ENCODE measurements at places on chromosomes 3 and 15.

DNA sequence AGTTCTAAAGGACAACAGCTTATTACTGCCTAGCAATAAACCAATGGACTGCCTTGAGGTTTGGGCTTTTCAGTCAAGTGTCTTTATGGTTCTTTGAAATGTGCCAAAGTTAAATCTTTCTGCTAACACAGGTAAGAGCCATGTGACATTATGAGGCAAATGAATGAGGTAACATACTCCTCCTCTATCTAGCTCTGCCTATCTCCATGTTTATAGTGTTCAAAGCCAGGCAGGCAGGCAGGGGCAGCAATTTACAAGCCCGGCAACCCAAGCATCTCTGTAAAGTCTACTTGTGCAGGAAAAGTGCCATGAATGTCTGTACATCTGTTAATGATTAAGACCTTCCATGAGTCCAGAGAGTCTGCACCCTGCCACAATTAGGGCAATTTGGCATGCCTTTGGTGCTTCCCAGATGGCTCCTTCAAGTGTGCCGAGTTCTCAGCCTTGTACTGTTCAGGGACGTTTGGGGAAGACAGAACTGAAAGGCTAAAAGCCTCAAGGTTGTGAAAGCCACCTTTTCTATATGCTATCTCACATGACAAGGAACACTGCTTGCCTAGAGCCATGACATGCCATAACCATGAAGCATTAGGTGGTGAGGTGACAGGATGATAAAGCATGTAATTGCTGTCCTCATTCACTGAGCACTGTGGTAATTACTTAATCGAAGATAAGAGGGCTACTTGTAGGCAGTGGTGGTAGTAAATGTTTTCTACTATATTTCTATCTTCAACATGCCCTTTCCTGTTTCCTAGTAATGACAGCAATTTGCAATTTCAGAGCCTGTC is 41.4 kb upstream of the EIF1B start:
- no peak for DNase-seq

GRCh38 chr15:55993804-55994560 is 570 bp upstream of the NEDD4 start:
- no peak for DNase-seq

- no peak for DNase-seq
Observed at GRCh38 chr3:129974564-129974832, at the start of gene TRH. Gene TRH, plus strand, starts transcription at chr3:129974720. Its CDS starts 1,097 bp downstream, at chr3:129975817.

- DNase-seq = peak; percentile 4
Observed at GRCh38 chr3:115960799-115961198, 337.5 kb downstream of the GAP43 start.

GRCh38 chr3:63478990-63479660 is 173.3 kb upstream of the SNTN start:
- DNase-seq = no peak

DNA sequence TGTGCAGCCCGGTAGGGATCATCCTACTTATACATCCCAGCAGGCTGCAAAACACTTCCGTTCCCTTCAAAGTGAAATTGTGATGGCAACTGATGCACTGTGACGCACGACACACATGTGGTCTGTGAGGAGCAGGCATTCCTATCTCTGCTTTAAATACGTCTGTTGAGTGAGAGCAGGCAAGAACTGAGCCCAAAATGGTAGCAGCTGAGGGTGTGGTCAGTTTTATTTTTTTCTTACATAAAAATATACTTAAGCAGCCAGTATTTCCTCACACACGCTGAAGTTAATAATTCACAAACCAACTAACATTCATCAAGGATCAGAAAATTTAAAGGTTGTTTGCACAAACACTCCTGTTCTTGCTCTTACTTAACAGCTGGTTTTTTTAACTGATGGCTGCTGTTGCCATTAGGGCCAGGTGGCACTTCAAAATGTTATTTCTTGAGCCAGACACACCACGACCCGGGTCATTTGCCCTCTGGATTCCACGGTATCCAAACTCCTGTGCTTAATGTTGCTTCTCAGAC is 23.9 kb downstream of the LRIG1 start:
- DNase-seq = no peak

- DNase-seq = no peak
Observed at GRCh38 chr3:64150623-64151207, 74.6 kb downstream of the PRICKLE2 start.

DNA sequence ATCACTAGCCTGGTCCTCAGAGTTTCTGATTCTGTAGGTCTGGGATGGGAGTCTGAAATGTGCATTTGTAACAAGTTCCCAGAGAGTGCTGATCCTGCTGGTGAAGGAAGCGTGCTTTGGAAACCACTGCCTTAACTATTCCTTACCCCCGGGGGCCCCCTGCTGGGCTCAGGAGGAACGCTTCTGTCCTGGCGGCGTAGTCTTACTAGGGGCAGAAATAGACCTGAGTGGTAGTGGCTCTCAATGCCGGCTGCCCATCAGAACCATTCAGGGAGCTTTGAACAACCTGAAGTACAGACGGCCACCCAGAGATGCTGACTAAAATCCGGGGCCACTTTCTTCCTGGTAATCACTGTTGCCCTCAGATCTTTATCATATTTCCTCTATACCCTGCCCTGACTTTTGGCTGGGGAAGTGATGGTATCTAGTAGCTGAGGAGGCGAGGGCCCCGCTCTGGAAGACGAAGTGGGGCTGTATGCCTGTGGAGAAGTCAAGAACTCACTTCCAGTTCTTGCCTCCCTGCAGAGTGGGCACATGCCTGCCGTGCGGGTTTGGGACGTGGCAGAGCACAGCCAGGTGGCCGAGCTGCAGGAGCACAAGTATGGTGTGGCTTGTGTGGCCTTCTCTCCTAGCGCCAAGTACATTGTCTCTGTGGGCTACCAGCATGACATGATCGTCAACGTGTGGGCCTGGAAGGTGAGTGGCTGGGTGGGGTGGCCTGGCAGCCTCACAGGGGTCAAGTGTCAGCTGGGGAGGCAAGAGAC is 16.3 kb upstream of the JMJD7 start:
- DNase-seq = peak; percentile 80

GRCh38 chr15:57457726-57458125 is 81.4 kb downstream of the CGNL1 start:
- no peak for DNase-seq

GRCh38 chr3:16739541-16740105 is 134.4 kb upstream of the DAZL start:
- no peak for DNase-seq

GRCh38 chr3:43217633-43218032 is 68.7 kb upstream of the SNRK start:
- no peak for DNase-seq

DNA sequence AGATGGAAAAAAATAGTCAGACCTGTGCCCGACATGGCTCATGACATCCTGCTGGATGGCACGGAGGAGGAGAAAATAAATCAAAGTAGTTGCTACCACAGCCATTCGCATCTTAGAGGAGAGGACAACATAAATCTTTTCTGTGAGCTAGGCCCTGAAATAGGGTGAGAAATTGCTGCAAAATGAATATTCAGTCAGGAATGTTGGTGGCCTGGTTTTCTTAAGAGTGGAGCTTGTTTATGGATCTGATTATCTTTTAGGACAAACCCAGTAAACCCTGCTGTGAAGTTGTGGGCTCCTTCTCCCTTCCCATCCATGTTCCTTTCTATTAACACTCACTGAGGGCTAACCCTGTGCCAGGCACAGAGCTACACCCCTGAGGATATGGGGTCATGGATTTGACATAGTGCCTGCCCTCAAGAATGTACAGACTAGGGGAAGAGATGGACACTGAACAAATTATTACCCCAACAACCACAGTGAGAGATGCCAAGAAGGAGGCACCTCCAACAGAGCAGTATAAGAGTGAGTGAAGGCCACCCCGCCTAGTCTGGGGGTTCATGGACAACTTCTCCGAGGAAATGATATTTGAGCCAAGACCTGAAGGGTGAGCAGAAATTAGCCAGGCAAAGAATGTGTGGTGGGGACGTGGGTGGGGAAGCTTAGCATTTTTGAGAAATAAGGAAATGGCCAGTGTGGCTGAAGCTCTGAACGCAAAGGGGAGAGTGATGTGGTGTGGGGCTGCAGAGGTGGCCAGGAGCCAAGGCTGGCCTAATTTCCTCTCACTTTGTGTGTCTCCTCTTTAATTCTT is 68.9 kb upstream of the ARL8B start:
- no peak for DNase-seq

DNA sequence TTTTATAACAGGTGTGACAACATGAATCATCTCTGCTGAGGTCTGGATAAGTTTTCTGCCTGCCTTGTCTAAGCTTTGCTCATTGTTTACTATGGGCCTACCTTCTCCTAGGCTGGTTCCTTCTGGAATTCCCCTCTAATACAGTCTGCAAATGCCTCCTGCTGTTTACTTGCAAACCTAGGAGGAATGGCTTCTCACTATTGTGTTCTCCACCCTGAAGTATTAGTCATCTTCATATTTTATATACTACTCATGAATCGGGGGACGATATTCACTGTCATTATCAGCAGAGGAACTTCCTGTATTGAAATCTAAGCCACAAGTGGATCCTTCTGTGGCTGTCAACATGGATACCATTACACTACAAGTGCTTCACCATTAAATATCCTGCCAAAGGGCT is 154.8 kb downstream of the PLCL2 start:
- no peak for DNase-seq

DNA sequence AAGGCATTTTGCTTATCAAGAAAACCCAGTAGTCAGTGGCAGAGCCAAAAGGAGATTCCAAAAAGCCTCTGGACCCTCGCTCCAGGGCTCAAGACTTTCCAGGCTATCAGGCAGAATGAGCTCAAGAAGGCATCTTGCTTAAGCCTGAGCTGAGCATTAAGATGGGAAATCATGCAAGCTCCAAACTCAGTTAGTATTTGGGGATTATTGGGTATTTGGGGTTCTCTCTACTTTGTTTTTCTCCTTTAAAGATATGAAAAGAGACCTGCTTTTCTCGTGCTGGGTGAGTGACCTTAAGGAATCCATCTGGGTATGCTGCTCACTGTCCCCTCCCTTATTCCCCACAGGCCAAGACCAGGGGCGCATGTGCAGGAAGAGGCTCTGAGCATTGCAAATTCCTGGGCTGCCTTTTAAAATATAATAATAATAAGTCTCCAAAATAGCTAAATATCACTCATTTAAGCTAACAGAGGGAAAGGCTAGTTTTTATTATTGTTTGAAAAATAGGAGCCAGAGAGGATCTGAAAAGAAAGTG is 75.4 kb upstream of the HACD2 start:
- no peak for DNase-seq

- no peak for DNase-seq
Observed at GRCh38 chr3:159001711-159002110, 199.9 kb downstream of the MFSD1 start.

DNA sequence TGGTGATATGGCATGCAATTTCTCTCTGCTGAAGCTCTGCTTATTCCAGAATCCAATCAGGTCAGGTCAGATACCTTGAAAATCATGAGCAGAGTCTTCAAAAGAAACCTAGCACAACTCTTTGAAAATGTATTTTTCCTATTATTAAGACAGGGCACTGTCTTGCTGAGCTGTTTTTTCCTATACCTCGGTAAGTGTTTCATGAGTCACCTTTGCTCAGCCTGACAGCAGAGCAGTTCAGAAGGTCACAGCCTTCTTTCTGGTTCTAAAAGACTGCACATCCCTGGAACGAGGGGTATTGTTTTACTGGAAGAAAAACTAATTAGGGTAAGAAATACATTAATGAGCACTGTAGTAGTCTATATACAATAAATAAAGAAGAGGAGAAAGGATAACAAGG is 422.0 kb downstream of the SOX2 start:
- no peak for DNase-seq

DNA sequence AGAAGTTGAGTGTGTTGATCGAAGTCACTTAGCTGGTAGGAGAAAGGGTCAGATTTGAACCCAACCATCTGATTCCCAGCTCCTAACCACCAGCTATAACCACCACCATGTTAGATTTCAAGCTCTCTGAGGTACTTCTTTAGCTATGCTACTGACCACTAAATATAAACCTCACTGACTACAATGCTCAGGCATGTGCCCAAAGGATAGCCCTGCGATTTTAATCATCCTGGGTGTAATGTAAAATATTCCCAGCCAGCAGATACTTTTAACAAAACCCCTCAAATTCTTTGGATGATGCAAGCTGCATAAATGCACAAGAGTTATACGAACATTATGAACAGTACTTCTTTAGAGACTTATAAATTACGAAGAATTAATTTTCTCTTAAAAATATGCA is 115.2 kb upstream of the TSC22D2 start:
- DNase-seq = no peak

Measured in hippocampal formation (tissue), 2 donors.